Stimulated activated CD4-positive, alpha-beta T cell treated with anti-CD3 and anti-CD28 coated beads, Interleukin-4, amount 100 ng/mL, for 4 hours (primary cell): ENCODE measurements at places on chromosomes 1 and 21.

- no peak for DNase-seq
Observed at GRCh38 chr1:1616045-1616790, 918 bp downstream of the MIB2 start.

DNA sequence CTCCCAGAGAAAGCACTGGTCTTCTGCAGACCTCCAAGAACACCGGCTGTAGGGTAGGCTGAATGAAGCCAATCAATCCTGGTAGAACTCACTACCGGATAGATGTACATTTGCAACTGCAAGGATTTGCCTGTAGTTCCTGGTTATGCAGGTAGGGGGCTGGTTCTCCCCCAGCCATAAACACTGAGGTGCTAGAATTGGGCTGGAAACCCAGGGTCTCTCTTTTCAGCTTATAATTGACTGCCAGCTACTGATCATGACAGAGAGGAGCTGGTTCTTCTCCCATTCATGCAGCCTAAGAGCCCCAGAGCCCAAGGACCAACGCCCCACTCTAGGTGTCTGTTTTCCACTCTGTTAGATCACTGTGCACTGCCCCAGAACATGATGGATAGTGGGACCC, 21.5 kb upstream of the MTARC2 start:
- no peak for DNase-seq

DNA sequence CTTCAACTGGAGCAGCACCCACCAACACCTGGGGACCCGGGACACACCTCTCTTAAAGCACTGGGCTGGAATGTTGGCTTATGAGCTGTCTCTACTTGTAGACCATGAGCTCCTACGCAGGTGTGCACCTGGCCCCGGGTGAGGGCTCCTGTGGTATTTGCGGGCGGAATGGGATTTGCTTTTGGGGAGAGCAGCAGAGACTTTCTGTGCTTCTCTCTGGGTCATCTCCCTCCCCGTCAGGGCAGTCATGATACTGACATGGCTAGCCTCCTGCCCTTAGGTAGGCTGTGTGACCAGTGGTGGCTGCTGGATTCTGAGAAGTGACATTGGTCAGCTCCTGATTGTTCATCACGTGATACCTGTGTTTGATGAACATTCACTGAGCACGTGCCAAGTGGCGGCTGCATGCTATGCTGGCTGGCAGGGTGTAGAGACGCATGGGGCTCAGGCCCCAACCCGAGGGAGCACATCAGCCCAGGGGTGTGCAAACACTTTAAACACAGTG, 9.0 kb upstream of the ZBTB21 start:
- no peak for DNase-seq

GRCh38 chr1:67916140-67916886, 83.0 kb upstream of the GNG12 start:
- DNase-seq = no peak

- no peak for DNase-seq
Observed at GRCh38 chr1:219480011-219480410, 132.9 kb downstream of the ZC3H11B start.

DNA sequence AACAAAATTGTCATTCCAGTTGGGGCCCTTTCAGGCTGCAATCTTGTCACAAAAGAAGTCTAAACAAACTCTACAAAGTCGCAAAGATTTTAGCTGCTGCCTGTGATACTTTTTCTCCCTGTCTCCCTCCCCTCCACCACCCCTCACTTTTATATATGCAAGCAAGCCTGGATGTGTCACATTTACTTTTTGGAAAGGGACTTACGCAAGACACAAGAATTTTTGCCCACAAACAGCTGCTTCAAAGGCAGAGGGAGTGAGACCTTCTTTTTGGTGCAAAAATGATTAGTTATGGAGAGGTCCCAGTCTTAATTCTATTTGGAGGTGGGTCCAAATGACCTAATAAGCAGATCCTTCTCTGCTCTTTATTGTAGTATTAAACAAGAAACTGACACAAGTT, 22.9 kb upstream of the RALGPS2 start:
- no peak for DNase-seq

- no peak for DNase-seq
Observed at GRCh38 chr1:225428881-225429455, 1.1 kb upstream of the LBR start.

DNA sequence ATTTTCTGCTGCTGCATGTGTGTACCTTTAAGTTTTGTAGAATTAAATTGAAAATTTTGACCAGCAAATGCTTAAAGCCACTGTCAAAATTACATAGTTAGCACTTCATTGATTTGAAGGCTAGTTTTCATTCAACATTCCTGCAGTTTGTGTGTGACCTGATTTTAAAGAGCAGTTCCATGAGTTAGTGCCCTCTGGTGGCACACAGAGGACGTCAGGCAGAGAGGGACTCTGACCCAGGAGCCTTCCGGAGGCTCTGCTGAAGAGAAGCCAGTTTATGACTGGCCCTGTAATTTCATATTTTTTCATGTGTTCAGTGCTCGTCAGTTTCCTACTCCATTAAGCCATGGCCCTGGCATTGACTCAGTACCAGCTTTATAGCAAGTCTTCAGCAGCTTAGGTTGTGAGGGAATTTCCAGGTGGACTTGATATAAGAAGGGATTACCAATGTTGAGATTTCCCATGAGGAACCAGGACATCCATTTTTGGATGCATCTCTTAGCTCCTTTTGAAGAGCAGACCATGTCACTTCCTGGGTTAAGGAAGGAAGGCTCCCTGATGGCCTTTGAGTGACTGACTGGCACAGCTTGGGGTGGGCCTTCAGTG, 104.7 kb downstream of the CAMTA1 start:
- DNase-seq = peak; percentile 24

DNA sequence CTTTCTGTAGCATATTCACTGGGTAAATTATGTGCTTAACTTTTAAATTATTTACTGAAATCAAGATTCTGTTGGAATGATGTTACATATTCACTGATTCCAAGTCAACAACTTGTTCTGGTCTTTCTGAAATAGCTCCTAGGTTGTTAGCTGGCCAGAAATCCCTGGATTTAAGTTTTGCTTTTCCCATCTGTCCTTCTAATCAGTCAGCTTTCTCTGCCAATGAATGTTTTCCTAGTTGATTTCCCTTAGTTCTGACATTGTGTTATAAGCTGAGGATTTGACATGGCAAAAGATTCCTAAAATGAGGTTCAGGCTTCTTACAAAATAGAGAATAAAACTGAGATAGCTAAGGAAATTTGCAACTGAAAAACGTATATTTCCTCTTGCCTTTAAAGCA, 1479.6 kb downstream of the MRPL39 start:
- DNase-seq = no peak

DNA sequence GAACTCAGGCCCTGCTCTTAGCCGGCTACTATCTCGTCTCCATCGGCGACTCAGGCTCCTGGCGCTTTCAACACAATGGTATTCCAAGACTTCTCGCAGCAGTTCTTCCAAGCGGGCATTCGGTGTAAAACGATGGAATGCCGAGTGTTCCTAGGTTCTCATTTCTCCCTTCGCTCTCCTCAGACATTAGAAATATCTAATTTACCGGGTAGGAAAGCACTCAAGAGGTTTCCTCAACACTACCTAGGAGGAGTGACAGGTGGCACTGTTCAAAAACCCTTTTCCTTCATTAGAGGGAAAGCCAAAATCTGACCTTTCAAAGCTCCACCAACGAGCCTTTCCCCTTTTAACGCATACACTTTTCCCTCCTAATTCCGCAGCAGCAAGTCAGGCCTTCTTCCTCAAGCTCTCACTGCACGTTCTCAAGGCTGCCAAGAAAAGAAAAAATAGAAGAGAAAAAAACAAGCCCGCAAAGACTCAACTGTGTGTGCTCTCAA, 601 bp downstream of the UBE2G2 start:
- no peak for DNase-seq

DNA sequence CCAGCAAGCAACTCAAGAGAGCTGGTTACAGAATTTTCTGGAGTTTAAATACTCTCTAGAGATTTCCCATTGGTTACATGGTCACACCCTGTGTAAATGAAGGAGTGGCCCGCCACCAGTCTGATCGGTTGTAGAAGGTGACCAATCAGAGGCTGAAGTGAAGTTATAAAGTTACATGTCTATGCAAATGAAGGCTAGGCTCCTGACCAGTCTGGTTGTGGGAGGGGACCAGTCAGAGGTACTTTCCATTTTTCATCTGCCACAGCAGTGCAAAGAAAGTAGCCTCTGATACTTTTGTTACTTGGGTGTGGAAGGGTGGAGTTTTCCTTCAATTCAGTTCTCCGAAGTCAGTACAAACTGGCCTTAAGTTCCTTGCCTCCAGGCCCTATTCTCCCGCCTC, 273.7 kb downstream of the BARHL2 start:
- DNase-seq = no peak

GRCh38 chr1:36494971-36495370, 12.3 kb upstream of the CSF3R start:
- no peak for DNase-seq

- DNase-seq = no peak
Observed at GRCh38 chr1:67745875-67746698, 61.1 kb downstream of the GADD45A start.

DNA sequence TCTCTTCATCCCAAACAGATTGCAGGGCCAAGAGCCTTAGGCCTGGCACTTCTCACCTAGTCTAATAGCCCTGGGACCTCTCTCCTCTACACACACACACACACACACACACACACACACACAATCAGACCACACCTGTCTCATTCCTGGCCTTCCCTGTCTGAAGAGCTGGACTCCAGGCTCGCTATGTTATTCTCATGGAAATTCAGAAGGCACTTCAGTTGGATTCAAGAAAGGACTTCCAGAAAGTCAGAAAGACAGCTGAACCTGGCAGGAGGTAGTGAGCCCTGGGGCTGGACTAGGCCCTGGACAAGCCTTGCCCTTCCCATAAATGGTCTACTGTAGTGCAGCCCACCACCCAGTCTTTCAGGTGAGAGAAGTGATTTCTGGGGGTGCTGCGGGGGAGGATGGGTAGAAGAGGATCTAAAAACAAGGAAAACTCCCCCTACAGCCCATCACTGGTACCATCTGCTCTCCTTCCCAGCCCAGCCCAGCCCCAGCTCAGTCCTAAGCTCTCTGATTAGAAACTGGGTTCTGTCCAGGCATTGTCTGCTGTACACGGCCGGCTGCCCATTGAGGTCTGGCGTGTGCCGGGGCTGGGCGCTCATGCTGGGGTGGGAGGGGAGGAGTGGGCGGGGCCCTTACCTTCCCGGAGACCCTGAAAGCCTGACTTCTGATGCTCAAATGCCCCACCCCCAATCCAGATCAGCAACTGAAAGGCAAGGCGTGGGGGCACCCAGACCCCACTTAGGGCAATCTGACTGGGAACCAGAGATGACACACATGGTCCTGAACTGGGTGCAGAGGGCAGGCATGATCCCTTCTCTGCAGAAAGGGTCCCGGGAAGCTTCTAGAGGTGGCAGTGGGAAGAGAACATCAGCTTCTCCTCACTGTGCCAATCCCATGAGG, 2.5 kb downstream of the KIF21B start:
- peak; percentile 27 for DNase-seq

- no peak for DNase-seq
Observed at GRCh38 chr1:180253585-180254495, 23.8 kb downstream of the LHX4 start.

- DNase-seq = no peak
Observed at GRCh38 chr1:207841293-207841692, 69.6 kb downstream of the CD34 start.

- no peak for DNase-seq
Observed at GRCh38 chr1:194268839-194269238, 1082.4 kb upstream of the B3GALT2 start.
